SJSA1 (cell line): ENCODE measurements at places on chromosomes 1 and 21. TPM values are rescaled to one million over a fixed set of nuclear protein-coding genes. Genes with fewer than 3 reads are reported as not detected.

Gene HSPG2
- 45.2 and 62.3 TPM in 2 replicates for total RNA-seq

Gene OR2L8
- not detected in 2 replicates for total RNA-seq

Gene RUNX3
- 7.3 and 8.8 TPM in 2 replicates for total RNA-seq

Gene EBNA1BP2
- total RNA-seq: 235 and 270 TPM in 2 replicates

Gene ETV3L
- total RNA-seq: not detected in 2 replicates

Gene NUDC
- total RNA-seq: 97.9 and 112 TPM in 2 replicates

Gene RHBDL2
- total RNA-seq: 0.29 and 0.91 TPM in 2 replicates

Gene PSMB4
- total RNA-seq: 559 and 717 TPM in 2 replicates

Gene LDLRAD1
- not detected in 2 replicates for total RNA-seq

Gene BRDT
- total RNA-seq: not detected in 2 replicates

Gene ABCA4
- total RNA-seq: 0.11 TPM in 1 of 2 replicates, not detected in the other

Gene MAEL
- total RNA-seq: 0.05 TPM in 1 of 2 replicates, not detected in the other

Gene RCSD1
- 1.3 and 2.3 TPM in 2 replicates for total RNA-seq

Gene SH2D2A
- not detected in 2 replicates for total RNA-seq

Gene FMO4
- 2.8 TPM in 1 of 2 replicates, not detected in the other for total RNA-seq

Gene EVI5
- 18.1 and 21.5 TPM in 2 replicates for total RNA-seq

Gene SLAMF6
- total RNA-seq: not detected in 2 replicates

Gene ALPL
- 269 and 410 TPM in 2 replicates for total RNA-seq
